Bronchial epithelial cell (primary cell): ENCODE measurements at places on chromosomes 7 and 10. TPM values are rescaled to one million over a fixed set of nuclear protein-coding genes. Genes with fewer than 3 reads are reported as not detected.

Gene BLNK
- 2.6 and 9.2 TPM in 2 replicates for total RNA-seq

Gene C10orf88
- 10.0 and 15.1 TPM in 2 replicates for total RNA-seq

Gene ETV1
- 0.13 and 0.26 TPM in 2 replicates for total RNA-seq

GRCh38 chr7:27151931-27152815, at the start of gene HOXA3:
TSS of gene HOXA3 (minus strand) at chr7:27152583. CDS start at chr7:27110640, 41,943 bp downstream.
- DNase-seq, result no peak

DNA sequence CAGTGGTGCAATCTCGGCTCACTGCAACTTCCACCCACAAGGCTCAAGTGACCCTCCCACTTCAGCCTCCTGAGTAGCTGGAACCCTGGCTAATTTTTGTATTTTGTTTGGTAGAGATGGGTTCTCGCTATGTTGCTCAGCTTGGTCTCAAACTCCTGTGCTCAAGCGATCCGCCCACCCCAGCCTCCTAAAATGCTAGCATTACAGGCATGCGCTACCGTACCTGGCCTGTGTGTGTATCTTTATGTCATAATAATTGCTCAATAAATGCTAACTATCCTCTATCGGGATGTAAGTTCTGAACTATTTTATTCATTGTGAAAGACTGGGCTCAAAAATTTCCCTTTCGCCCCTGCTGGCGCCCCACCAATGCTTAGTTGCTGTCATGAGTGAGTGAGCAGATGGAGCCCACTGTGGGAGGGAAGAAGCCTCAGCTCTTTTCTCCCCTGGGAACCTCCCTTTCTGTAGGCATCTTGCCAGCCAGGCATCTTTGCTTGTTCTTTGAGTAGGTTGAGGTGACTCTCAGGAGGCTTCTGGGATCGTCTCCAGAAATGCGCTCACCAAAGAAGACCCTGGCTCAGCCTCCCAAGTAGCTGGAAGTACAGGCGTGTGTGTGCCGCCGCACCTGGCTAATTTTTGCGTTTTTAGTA, 38.3 kb downstream of the CAMK1D start:
- DNase-seq, result no peak

DNA sequence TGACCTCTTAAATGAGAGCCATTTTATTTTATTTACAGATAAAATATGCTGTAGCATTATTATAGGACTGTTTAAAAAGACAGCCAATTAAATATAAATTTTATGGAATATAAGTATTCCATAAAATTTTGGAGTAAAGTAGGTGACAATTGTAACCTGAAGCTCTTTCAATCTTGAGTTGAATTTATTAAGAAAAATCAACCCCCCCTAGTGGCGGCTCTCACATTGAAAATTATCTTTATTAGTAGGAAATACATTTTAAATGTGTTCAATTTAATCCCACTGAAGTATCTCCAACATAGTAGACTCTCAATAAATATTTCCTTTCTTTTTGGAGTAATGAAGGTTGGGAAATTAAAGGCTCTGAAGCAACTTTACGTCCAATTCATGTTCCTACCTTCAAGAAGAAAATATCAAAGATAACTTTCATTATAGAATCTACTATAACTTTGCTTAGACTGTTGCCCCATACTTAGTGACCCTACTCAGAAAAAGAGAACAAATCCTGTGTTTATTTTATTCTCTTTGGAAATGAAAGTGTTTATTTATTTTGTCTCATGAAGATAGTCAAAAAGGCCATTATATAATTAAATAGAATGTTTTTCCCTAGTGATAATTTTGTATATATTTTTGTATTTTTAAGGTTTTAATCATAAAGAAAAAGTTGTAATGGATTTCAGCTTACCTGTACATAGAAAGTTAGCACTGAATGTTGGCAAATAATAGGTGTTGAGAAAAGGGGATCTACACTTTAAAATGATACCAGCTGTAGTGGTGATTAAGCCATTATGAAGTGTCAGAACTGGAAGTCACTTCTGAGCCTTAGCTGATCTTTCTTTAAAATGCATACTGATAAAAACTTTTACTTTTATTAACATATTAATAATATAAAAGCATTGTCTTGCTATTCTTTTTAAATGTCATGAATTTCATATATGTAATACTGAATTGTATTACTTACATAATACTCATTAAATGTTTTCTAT, 3.3 kb downstream of the AHR start:
- peak; percentile 58 for DNase-seq

DNA sequence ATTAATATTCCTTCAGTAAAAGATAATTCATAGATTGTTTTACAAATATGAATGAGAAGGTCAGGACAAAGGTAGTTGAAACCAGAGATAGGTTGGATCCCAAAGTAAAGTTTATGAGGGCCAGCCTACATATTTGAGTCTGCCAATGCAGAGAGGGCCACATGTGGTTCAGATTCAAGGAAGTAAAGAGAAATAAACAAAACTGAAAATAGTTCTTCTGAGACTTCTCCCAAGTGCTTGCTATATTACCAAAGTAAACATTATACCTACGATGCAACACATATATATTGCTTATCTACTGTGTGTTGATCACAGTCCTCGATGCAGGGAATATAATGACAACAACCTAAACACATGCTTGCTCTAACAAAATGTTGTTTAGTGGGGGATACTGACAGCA, 109.8 kb downstream of the MALRD1 start:
- no peak for DNase-seq

Gene AGR2
- total RNA-seq, result 118 and 163 TPM in 2 replicates

GRCh38 chr10:19653931-19654330, 162.3 kb upstream of the PLXDC2 start:
- no peak for DNase-seq

Gene AUTS2
- 9.5 and 11.8 TPM in 2 replicates for total RNA-seq

DNA sequence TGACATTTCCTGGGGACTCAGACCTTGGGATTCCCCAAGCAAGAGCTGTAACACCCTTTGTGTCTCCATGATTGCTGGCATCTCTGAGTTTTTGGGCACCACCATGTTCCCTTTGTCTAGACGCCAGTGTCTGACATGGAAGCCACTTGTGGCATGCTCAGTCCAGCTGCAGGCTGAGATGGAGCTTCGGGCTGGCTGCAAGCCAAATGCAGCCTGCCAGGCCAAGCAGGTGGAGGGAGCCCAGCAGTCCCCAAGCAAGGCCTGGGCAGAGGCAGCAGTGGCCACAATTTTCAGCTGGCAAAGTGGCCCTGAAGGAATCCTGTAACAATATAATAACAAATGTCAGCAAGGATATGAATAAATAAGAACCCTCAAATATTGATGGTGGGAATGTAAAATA, 86.2 kb upstream of the ABCB5 start:
- DNase-seq, result no peak
